Left lung (tissue), 14 donors: ENCODE measurements at places on chromosomes 6 and 20. TPM values are rescaled to one million over a fixed set of nuclear protein-coding genes. Genes with fewer than 3 reads are reported as not detected.

The LHFPL5 gene
- total RNA-seq: not detected

DNA sequence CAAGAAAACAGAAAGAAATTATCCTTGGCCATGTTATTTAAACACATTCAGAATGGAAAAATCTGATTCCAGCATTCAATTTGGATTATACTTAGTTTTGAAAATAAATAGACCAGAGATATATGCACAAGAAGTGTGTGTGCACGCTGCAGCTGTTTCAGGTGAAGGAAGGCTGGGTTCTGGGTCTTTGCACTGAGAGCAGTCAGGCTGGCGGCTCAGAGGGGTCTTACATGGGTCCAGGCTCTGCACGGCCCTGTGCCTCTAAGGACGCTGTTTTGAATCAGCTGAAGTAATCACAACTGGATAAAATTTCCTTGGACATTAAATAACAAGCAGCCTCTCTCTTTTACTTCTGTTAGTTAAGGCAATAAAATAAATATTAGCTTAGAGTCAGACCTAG lies 31.8 kb downstream of the GCLC start:
- DNase-seq: no peak
- no peaks in the 10 kb centered on the region for H3K27me3 ChIP-seq
- H3K4me1 ChIP-seq: no peaks in the 10 kb centered on the region
- H3K27ac ChIP-seq: no peak overlapping the region
- H3K4me3 ChIP-seq: no peak overlapping the region

DNA sequence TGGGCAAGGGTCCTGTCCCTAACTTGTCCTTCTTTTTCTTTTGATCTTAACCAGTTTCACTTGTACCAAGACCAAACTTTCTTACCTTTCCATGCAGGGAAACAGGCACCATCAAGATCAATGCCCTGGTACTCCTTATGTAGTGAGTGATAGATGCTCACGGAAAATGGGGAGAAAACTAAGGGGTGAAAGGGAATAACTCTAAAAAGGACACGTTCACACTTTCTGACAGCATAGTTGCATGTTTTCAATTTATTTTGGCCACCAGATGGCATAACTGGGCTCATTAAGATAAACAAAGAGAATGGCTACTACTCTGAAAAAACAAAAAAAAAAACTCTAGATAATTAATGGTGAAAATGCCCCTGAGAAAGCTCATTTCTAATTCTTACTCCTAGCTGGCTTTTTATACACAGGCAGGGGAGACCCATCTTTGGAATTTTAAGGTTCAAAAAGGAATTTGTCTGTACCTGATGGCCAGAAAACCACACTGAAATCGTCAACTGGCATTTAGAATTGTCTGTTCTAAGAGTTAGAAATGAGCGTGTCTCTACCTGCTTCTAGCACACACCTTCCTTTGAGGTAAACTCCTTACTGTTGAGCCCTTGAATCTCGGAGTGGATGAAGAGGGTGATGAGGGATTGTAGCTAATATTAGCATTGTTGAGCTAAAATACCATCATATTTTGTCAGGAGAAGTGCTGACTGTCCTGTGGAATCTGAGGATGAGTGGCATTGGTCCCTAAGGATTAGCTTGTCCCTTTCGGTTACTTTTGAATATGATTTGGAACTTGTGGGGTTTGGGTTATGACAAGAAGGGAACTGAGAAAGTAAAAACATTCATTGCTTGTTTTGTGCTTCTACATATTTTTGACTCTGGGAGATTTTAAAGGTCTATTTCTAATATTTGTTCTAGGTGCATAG lies 62.2 kb upstream of the DDR1 start:
- no peaks in the 10 kb centered on the region for H3K36me3 ChIP-seq
- H3K27me3 ChIP-seq: no peaks in the 10 kb centered on the region
- peak overlapping the region; percentile 67 for H3K27ac ChIP-seq
- peaks cover 68% of the 10 kb centered on the region for H3K4me1 ChIP-seq

DNA sequence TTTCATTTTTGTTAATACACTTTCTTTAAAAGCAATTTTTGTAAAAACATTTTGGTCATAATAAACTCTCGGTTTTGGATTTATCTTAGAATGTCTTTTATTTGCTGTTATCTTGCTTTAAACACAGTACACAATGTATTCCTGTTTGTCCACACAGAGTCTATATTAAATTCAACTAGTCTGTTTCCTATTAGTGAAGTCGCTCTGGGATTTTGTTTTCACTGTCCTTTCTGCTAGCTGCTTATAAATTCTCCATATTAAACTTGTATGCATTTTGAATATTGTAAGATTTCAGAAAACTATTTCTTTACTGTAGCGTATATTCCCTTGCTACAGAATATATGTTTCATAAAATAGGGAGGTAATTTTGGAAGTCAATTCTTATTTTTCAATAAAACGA lies 630.2 kb downstream of the HDGFL1 start:
- no peak overlapping the region for H3K27ac ChIP-seq
- no peak overlapping the region for H3K4me3 ChIP-seq
- H3K36me3 ChIP-seq: no peaks in the 10 kb centered on the region
- H3K4me1 ChIP-seq: no peaks in the 10 kb centered on the region

DNA sequence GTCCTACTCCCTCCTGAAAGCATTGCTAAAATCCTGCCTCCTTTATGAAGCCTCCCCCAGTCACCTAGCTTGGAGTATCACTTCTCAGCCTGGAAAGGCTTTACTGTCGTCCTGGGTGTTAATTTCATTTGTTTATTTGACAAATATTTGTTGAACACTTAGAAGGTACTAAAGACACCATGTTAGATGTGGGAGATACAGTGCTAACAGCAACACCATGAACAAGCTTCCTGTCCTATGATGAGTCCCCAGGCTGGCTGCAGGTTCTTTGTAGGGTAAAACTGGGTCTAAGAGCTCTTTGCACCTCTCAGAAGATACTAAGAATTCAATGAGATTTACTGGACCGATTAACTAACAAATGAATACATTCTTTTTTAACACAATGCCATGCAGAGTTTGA lies 109.2 kb upstream of the TMEM170B start:
- no peak overlapping the region for H3K4me3 ChIP-seq
- H3K36me3 ChIP-seq: no peaks in the 10 kb centered on the region
- peaks cover 75% of the 10 kb centered on the region for H3K4me1 ChIP-seq

The RIMS1 gene
- total RNA-seq: 2.0 TPM

DNA sequence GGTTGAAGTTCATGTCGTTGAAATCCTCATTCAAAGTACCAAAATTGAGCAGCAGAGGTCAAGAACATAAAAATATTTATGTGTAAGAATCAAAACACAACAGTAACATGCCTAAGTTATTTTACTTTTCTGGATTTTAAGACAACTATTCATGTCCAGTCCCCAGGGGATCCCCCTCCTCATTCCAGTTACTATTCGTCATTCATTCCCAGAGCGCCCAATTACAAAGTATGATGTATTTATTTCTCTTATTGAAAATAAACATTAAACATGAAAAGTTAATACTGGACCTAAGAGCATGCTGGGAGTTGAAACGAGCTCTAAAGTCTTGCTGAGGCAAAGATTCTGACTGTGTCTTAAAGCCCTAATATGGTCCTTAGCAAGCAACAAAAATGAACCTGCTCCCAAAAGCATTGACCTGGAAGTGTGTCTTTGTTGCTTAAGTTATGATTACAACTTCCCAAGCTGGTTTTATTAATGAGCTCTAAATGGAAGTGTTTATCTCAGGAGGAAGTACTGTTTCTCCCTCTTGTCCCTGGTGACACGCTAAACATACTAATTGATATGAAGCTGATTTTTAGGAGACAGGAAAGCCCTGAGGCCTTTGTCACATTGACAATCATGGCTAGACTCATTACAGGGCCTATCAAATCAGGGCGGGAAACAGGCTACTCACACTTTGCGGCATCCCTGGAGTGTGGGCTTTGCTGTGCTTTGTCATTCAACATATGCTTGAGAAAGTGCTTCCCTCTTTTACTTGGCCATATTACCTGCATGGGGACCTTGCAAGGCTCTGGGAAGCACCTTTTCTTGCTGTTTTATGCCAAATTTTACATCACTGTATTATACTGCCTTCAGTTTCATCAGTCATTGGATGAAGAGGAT lies 192.2 kb upstream of the DTNBP1 start:
- no peak overlapping the region for H3K27ac ChIP-seq
- H3K4me1 ChIP-seq: no peaks in the 10 kb centered on the region
- no peaks in the 10 kb centered on the region for H3K36me3 ChIP-seq

The HCRTR2 gene
- total RNA-seq: not detected

GRCh38 chr6:128305976-128306375 lies 214.4 kb downstream of the PTPRK start:
- no peaks in the 10 kb centered on the region for H3K36me3 ChIP-seq
- no peaks in the 10 kb centered on the region for H3K4me1 ChIP-seq
- no peak overlapping the region for H3K4me3 ChIP-seq
- no peak for DNase-seq
- no peak overlapping the region for H3K27ac ChIP-seq

- no peaks in the 10 kb centered on the region for H3K36me3 ChIP-seq
- peaks cover 10% of the 10 kb centered on the region for H3K4me1 ChIP-seq
- H3K27ac ChIP-seq: no peak overlapping the region
- no peak overlapping the region for H3K4me3 ChIP-seq
- H3K27me3 ChIP-seq: no peaks in the 10 kb centered on the region
- DNase-seq: no peak
Observed at GRCh38 chr6:125296471-125296870, 5.3 kb downstream of the HDDC2 start.

- H3K27me3 ChIP-seq: no peaks in the 10 kb centered on the region
- DNase-seq: no peak
- no peaks in the 10 kb centered on the region for H3K36me3 ChIP-seq
- no peak overlapping the region for H3K4me3 ChIP-seq
Observed at GRCh38 chr6:71248306-71248765, 40.3 kb upstream of the OGFRL1 start.

- H3K27ac ChIP-seq: no peak overlapping the region
- DNase-seq: no peak
- H3K4me3 ChIP-seq: no peak overlapping the region
- no peaks in the 10 kb centered on the region for H3K4me1 ChIP-seq
- no peaks in the 10 kb centered on the region for H3K36me3 ChIP-seq
- peaks cover 60% of the 10 kb centered on the region for H3K27me3 ChIP-seq
Observed at GRCh38 chr20:51001430-51002265, 21.3 kb downstream of the KCNG1 start.

DNA sequence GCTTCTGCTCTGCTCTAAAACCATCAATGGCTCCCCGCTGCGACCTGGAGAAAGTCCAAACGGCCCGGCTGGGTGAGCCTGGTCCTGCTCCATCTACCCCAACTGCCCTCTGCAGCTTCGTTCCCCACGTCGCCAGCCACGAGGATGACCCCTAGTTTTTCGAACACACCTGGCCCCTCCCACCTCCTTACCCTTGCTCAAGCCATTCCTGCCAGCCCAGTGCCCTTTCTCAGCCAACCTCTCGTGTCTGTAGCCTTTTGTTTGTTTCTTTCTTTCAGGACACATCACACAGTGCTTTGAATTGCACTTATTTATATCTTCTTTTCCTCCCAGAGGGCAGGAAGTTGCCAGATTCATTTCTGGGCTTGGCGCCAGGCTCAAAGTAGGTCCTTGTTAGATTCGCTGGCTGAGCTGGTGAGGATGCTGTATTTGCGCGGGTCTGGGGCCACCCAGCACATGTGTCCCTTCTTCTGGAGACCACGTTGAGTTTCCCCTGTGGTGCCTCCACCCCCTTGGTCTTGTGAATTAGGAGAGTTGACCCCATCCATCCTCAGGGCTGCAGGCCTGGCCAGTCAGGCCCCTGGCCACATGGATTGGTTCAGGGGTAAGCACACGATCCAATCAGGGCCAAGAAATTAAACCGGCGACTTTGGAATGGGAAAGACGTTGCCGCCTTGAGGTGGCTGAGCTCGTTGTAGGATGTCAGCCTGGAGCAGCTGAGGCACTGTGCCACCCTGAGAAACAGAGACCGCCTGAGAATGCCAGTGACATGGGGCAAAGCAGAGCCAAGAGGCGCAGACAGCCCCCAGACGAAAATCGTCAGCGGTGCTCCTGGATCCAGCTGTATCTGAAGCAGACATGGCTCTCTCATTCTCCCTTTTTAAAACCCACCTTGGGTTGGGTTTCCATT lies 156.0 kb downstream of the CEBPB start:
- H3K36me3 ChIP-seq: no peaks in the 10 kb centered on the region
- no peaks in the 10 kb centered on the region for H3K27me3 ChIP-seq
- peaks cover 84% of the 10 kb centered on the region for H3K4me1 ChIP-seq
- H3K27ac ChIP-seq: peak overlapping the region; percentile 58

The IP6K3 gene
- total RNA-seq: 0.87 TPM

The BFSP1 gene
- 1.9 TPM for total RNA-seq

The CD24 gene
- 54.0 TPM for total RNA-seq

GRCh38 chr20:11137688-11138087 lies 463.9 kb upstream of the JAG1 start:
- H3K27ac ChIP-seq: no peak overlapping the region
- DNase-seq: no peak
- H3K36me3 ChIP-seq: no peaks in the 10 kb centered on the region

DNA sequence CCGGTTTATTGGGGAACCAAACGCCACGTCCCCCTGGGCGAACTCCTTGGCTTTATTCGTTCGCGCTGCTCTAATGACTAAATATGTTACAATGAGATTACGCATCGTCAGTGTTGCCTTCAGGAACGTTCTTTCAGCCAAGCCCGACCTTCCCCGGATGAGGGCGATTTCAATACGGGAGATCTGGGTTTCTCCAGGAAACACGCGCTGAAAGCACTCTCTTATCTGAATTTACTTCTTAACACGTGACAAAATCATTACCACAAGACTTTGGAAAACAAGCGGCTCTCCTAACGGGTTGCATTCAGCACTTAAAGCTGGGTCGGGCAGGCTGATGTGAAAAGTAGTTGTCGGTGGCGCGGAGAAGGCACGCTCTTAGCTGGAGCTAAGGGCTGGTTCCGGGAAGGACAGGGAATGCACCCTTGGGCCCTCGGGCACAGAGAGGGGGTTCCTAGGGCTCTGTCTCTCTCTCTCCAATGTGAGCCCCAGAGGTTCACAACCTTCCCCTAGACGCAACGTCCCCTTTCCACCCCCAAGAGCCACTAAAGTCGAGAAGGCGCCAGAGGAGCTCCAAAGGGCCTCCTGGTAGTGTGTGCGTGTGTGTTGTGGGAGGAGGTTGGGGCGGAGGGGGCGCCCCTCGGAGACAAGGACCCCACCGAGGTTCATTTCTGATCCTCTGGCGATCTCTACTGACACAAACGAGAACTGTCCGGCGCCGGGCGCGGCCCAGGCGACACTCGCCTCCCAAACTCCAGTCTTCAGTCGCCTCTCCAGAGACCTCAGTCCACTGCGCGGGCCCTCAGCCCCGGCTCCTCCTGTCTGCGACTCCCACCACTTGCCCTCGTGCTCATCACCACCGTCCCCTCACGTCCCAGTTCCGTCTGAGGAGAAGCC lies 7.1 kb upstream of the NKX2-2 start:
- H3K36me3 ChIP-seq: no peaks in the 10 kb centered on the region
- H3K27me3 ChIP-seq: peaks cover 100% of the 10 kb centered on the region
- DNase-seq: no peak
- no peak overlapping the region for H3K27ac ChIP-seq

The VNN1 gene
- total RNA-seq: 1.4 TPM

DNA sequence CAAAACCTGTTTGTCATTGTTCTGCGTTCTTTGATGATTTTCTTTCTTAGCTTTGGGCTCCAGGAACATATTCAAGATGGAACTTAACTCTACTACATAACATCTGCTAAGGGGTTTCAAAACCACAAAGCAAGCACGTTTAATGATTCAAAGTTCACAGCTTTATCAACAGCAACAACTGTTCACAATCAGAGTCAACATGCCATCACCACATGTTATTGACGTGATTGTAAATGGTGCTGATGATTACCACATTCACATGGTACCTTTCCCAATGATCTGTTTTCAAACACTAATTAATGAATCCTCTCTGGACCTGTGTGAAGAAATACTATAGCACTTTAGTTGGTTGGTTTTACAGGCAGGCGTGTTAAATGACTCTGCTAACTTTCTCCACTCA lies 180.6 kb upstream of the CEP162 start:
- H3K4me3 ChIP-seq: no peak overlapping the region
- DNase-seq: no peak

The NUP43 gene
- total RNA-seq: 33.8 TPM
